Psoas muscle (tissue), 8 donors: ENCODE measurements at places on chromosomes 7 and 10. TPM values are rescaled to one million over a fixed set of nuclear protein-coding genes. Genes with fewer than 3 reads are reported as not detected.

- DNase-seq = no peak
Measured at GRCh38 chr10:113891476-113891875, 37.0 kb downstream of the NHLRC2 start.

DNA sequence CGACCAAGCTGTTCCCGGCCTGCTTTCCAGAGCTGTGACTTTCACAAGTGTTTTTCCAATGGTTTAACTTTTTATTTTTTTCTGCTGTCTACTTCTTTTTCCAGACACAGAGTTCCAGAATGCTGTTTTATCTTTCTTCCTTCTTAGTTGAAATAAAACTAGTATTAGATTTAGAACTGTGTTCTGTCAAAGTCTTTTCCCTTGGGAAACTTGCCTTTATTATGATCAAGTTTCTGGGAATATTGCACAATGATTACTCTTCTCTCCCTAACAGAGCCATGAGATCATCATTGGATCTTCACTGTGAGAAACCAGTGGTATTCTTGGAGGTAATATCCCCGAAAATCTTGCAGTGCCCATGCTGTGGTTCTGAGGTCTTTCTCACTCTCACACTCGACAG lies 104.9 kb upstream of the KCND2 start:
- DNase-seq = no peak

DNA sequence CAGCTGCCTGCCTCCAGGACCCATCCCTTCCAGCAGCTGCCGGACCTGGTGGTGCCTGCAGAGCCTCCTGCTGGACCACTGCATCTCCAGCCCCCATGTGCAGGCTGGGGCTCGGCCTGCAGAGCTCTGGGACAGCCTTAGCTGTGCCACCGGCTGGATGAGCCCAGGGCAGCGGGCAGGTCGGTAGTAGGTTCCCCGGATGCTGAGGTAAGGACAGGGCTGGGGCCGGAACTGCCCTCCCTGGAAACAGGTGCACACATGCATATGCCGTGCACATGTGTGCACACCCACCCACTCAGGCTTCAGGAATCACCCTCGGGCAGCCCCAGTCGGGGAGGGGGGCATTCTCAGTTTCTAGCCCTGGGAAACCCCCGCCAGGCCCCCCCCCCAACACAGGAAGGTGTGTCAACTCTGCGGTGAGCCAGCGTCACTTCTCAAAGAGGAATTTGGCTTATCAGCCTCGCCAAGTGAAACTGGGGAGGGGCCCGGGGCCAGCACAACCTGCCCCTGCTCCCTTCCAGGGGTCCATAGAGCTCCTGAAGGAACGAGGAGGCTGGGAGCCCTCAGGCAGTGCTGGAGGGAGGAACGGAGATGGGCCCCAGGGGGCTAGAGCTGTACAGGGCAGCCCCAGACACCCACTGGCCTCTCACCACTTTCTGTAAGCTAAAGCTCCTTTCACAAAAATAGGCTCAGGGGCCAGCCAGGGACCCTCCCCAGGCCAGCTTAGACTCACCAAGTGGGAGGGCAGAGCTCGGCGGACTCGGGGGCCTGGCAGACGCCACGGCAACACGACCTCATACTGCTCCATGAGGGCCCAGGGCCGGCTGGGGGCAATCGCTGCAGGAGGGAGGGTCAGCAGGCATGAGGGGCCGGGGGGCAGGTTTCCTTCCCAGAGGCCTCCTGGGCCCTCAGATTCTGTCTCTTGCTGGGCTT lies 1.7 kb downstream of the ADAM8 start:
- DNase-seq = no peak

DNA sequence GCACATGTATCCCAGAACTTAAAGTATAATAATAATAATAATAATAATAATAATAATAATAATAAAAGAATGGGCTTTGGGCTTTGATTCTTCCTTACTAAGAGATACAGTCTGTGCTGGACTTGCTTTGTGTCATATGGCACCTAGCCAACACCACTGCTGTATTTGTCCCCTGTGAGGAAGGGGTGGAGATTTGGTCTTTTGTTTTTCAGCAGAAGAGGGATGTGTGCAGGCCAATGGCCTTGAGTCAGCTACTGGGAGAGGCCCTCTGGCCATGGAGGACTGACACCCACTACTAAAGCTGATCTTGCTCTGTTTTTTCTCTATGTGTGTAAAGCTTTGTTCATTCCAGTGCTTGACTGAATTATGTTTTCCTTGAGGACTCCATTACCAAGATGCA lies 573.0 kb upstream of the PCDH15 start:
- peak; percentile 20 for DNase-seq

- no peak for DNase-seq
Measured at GRCh38 chr7:155851892-155852291, 39.6 kb upstream of the SHH start.

DNA sequence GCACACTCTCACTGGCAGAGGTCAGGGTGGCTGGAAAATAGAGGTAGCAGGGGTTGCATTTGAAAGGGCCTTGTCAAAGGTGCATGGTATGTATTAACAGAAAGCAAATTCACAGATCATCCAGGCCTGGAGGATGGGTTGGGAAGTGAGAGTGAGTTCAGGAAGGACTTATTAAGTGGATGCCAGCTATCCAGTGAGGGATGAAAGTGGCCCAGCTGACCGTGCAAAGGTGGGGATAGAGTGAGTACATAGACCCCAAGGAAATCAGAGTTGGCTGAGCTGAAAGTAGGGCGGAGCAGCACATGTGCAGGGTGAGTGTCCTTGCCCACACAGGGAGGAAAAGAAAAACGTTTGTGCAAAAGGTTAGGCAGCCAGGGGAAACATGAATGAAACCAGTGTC lies 58.1 kb downstream of the HECW1 start:
- DNase-seq = no peak

GRCh38 chr10:103616705-103617601 lies 123.4 kb downstream of the NEURL1 start:
- peak; percentile 90 for DNase-seq

DNA sequence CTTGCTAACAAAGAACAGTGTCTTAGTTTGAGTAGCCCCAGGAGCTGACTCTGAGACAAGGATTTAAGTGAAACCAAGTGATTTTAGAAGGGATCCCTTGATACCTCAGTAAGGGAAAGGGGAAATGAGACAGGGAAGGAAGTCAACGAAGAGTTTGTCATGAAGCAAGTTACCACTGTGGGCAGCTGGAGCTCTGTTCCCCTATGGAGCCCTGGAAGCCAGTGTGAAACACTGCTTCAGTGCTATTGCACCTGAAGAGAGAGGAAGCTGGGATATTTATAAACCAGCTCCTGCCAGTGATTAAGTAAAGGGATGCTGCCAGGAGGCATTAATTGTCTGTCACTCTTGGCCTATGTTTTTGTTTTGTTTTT lies 58.9 kb upstream of the WAPL start:
- no peak for DNase-seq

DNA sequence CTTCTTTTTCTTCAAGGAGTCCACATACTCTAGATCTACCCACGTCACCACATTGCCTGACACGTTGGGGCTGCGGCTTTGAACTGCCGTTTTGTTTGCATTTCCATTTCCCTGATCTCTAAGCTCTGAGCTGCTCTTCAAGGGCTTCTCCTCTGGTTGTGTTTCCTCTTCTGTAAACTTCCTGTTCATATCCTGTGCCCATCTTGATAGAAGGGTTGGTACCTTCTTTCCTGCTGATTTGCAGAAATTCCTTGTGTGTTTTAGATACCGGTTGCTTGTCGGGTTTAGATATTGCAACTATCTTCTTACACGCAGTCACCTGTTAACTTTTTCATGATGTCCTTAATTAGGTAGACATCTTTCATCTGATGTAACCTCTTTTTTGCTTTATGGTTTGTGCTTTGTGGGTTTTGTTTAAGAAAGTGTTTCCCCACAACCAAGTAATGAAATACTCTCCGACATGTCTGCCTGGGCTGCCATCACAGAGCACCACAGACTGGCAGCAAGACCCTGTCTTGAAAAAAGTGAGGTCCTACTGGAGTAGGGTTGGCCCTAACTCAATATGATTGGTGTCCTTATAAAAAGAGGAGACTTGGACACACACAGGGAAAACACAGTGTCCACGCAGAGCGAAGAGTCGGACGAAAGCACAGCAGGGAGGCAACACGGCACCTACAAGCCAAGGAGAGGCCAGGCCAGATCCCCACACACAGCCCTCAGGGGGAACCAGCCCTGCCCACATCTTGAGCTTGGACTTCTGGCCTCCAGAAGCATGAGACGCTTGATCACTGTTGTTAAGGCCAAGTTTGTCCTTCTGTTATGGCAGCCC lies 99.1 kb upstream of the PDGFA start:
- no peak for DNase-seq

DNA sequence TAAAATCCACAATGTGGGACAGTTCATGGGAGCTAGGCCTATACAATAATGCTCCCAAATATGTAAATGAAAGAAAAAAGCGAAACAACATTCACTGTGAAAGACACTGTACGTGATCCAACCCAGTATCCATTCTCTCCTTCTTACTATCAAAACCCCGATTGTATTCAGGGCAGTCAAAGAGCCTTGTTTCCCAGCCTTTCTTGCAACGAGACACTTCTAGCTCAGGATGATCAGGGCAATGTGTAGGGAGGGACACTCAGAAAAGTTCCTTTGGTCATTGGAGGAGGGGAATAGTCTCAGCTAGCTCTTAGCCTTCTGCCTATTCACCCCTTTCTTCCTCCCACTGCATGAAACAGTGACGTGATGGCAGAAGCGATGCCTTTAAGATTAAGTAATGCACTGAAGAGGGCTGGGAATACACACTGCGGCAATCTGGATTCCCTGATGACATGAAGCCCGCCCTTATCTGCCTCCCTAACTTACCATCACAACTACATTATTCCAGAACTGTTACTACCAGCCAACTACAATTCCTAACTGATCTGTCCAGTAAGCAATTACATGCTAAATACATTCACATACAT lies 27.3 kb downstream of the UBE2H start:
- no peak for DNase-seq

DNA sequence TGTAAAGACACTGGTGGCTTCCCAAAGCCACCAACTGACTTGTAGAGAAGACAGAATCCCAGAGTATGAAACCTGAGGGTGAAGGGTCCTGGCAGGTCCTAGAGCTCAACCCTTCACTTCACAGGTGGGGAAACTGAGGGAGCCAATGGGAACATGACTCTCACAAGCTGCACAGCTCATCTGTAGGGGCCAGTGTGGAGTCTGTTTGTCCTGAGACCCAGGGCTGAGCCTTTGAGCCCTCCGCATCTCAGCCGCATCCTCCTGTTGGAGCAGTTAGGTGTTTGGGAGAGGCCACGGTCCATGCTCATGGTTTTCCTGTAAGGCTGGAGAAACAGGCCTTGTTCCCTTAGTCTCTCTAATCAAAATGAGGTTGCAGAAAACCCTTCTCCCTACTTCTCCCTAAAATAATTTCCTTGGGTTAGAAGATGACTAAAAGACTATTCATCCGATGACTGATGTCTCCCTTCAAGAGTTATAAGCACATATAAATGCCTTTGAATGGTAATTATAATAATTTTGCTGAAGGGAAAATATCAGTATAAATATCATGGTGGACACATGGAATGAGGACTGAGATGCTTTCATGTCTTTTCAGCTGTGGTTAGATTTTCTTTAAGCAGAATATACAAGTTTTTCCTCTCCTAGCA lies 10.3 kb downstream of the HTRA1 start:
- DNase-seq = no peak

GRCh38 chr7:87810130-87810529 lies 66.0 kb downstream of the SLC25A40 start:
- DNase-seq = no peak

DNA sequence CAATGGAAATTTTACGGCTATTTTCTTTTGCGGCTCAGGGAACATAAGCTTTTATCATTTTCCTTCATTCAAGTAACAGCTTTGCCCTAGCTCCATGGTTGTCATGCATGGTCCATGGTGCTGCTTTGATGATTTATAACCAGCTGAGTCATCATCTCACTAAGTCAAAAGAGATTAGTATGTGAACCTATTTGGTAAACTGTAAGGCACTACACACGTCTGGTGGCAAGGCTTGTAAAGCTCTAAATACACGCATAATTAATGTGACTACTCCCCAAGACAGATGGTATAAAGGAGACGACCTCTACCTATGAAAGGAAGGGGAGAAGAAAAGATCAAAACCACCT lies 340.2 kb downstream of the KCNMA1 start:
- no peak for DNase-seq

The CDHR1 gene
- not detected for total RNA-seq

The CALML3 gene
- total RNA-seq = not detected

The H2BK1 gene
- total RNA-seq = 0.83 TPM

The HK1 gene
- 212 TPM for total RNA-seq

The CRHR2 gene
- total RNA-seq = 1.3 TPM

The CCDC146 gene
- total RNA-seq = 1.2 TPM

The DGKI gene
- total RNA-seq = not detected
